Fibroblast of skin of right quadriceps (primary cell): ENCODE measurements at places on chromosomes 12 and 14.

DNA sequence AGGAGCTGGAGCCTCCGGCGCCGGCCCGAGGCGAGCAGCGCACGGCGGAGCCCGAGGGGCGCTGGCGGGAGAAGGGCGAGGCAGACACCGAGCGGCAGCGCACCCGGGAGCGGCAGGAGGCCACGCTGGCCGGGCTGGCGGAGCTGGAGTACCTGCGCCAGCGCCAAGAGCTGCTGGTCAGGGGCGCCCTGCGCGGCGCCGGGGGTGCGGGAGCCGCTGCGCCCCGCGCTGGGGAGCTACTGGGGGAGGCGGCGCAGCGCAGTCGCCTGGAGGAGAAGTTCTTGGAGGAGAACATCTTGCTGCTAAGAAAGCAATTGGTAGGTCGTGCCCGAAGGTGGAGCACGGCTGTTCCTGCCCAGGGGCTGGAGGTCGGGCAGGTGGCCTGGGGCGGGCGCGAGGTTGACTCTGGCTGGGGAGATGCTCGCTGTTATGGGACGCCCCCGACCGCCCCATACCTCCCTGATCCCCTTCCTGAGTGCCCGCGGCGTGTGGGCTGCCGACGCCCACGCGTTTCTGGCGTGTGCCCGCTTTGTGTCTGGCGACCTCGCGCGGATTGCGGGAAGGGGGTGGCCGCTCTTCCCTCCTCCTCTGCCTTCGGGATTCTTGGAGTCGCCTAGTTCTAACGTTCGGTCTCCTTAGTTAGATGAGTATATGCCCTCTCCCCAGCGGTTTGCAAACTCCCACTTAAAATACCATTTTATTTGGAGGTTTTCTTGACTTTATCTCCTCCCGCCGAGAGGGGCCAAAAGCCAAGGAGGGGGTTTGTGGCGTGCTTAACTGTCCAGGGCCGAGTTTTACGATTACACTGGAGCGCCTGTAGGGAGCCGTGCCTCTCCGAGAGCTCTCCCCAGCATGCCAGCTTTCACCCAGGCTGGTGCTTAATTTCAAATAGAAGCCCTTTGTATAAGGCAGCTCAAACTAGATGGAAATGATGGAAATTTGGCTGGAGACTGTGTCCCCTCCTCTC lies 752 bp downstream of the DACT1 start:
- DNase-seq = peak; percentile 39

GRCh38 chr12:132474237-132474741 lies 15.7 kb upstream of the FBRSL1 start:
- DNase-seq = no peak

DNA sequence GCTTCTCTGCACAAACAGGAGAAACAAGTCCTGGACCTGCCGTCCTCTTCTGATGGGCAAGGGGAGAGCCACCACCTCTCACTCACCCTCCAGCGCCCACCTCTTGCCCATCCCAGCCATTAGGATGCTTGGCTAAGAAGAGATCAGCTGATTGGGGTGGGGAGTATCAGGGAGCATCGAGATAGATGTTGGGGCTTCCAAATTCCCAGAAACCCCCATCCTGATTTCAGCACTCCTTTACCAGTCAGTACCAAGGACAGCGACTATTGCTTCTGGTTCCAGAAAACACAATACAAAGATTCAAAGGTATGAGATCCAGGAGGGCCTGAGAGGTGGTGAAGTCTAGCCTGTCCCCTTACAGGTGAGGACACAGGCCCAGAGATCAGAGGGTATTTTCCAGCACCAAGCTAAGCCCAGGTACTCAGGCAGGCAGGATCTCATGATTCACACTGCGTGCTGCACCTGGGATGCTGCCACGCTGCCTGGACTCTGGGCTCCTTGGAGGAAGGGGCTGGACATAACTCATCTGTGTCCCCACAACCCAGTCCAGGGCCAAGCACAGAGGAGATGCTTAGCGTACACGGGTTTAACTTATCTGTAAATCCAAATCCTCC lies 76.6 kb downstream of the TUNAR start:
- peak; percentile 3 for DNase-seq

GRCh38 chr12:180445-180844 lies 33.5 kb downstream of the SLC6A12 start:
- DNase-seq = no peak

- DNase-seq = no peak
These were observed 27.8 kb downstream of the MUCL1 start for GRCh38 chr12:54882079-54882478.

DNA sequence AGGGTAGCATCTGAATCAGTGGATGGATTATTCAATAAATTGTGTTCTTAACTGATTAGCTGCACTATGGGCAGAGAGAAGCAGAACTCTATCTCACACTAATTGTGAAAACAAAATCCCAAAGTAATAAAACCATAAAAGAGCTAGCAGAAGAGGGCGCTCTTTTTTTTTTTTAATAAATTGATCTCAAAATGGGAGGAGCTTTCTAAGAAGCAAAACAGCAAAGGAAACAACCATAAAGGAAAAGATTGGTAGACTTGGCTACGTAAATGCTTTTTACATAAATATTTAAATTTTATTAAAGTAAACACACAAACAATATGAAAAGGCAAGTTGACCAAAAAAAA lies 1.5 kb upstream of the TM7SF3 start:
- peak; percentile 30 for DNase-seq

DNA sequence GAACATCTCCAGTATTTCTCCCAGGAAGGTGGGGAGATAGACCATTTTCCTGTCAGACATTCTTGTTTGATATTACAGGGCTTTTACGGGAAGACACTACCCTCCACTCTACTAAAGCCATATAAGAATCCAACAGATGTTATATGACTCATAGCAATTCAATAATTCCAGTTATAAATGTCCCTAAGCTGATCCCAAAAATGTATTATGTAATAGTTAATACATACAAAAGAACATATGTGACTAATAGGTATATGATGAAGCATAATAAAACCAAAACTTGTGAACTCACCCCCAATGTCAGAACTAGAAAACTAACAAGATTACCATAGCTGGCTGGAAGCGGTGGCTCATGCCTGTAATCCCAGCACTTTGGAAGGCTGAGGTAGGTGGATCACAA lies 84.2 kb downstream of the EFCAB11 start:
- peak; percentile 80 for DNase-seq

DNA sequence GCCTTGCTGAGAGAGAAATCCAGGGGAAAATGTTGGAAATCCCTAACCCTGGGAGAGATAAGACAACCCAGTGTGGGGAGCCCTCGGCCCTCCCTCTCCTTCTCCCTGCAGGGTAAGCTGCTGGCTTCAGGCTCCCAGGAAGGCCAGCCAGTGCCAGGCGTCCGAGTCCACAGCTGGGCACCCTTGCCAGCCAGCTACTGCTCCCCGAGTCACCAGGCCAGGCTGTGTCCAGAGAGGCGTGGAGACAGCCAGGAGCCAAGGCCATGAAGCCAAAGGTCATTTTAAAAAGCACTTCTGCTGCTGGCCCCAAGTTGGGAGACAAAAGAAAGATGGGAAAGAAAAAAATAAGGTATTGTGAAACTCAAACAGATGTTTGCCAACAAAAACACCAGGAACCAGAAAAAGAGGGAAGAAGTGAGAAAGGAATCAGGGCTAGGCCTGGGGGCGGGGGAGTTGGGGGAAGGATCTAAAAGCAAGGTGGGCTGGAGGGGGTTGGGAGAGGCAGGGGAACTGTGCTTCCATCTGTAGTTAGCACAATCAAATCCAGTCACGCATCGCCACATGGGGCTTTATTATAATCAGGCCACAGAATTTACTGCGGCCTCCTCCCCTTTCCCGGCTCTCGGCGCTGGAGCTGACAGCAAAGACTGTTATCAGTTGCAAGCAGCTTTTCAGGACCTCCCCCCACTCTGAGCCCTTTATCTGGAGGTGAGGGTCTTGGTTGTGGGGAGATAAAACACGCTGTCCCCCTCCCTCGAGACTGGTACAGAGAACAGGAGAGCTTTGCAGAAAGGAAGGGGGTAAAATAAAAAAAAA lies 33.5 kb downstream of the RBM19 start:
- peak; percentile 17 for DNase-seq

- no peak for DNase-seq
These were observed 106.7 kb downstream of the KTN1 start for GRCh38 chr14:55686713-55687112.

DNA sequence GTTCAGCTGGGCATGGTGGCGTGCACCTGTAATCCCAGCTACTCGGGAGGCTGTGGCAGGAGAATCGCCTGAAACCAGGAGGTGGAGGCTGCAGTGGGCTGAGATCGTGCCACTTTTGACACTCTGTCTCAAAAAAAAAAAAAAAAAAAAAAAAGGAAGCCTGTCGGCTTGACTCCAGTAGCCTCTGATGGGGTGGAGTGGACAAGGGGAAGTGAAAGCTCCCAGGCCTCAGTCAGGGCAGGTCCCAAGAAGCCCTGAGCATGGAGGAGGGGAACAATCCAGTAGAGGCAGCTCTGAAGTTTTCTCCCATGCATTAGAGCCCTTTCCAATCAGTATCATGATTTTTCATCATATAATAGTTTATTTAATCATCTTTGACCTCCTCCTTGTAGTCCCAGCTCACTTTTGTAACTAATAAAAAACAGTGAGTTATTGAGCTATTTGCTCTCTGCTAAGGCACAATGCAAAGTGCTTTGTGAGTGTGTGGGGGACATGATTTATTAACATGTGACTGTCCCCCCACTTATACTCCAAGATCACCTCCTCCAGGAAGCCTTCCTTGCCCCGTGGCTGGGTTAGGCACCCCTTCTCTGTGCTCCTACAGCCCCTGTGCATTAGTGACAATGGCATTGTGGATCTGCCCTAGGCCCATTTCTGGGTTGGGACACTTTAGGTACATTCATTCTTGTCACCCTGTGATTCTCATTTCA lies 4.7 kb upstream of the SSH1 start:
- DNase-seq = no peak

DNA sequence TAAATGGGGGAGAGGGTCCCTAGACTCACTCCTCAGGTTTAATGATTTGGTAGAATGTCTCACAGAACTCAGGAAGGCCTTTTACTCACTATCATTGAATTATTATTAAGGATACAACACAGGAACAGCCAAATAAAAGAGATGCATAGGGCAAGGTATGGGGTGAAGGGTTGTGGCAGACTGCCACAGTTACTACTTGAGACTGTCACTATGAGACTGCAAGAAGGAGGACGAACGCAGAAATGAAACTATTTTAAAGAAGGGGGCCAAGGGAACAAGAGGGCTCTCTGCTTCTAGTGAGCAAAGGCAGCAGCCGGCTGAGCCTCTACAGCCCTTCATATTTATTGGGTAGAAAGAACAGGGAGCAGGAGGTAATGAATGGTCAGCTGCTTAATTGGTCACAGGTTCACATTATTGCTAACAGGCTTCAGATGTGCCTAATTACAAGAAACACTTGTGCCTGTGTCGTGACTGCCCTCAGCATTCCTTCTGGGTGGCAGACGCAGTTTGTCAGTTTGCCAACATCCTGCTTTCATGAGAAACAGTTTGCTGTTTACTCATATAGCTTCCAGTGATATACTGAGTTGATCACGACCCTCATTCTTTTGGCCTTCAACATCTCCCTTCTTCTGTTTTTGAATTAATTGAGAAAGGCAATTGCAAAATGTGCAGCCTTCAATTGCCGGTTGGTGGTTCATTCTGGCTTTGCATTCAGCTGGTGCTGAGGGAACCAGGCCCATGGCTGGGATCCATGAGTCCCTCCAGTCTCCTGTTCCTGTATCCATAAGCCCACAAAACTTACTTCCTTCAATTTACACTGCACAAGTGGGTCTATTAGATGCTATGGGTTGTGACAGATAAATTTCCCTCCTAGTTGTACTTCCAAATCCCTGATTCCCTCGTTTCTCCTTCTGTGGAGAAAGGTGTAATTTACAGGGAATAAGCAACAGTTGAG lies 82.8 kb upstream of the PLEKHG7 start:
- peak; percentile 67 for DNase-seq

DNA sequence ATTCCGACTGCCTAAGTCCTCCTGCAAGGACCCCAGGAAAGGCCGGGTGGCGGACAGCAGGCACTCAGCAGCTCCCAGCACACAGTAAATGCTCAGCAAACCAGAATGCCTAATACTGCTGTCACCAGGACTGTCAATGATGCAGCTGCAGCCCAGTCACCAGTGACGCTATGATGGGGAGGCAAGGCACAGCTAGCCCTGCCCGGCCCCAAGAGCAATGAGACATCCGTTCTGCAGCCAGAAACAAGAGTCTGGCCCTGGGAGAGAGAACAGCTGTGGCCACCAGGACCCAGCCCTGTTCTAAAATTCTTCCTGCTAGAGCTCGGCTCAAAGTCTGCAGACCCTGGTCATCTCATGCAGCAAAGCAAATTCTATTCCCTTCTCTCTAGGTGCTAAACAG lies 69.8 kb downstream of the NCOR2 start:
- peak; percentile 78 for DNase-seq

GRCh38 chr12:15225136-15225862 lies 4.1 kb upstream of the RERG start:
- no peak for DNase-seq

DNA sequence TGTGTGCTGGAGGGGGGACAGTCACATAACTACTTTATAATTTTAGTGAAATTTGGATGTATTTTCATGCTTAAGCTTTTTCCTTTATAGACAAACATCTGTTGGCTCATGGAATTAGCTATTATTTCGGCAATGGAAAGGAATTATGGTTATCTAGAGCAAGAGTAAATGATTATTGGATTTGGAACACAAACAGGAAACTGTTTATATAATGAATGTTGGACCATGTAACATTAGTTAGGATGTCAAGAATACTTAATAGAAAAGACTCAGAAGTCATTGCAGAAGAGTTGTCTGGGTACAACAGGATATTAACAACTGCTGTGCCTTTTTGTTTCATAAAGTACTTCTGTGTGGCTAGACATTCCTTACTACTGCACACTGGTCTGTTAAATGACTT lies 108.7 kb downstream of the OTOGL start:
- no peak for DNase-seq

GRCh38 chr14:61750708-61751474 lies 11.3 kb upstream of the SNAPC1 start:
- DNase-seq = peak; percentile 69

GRCh38 chr12:14395074-14395778 lies 29.7 kb downstream of the ATF7IP start:
- DNase-seq = no peak

- DNase-seq = no peak
These were observed 594.3 kb downstream of the LRFN5 start for GRCh38 chr14:42200957-42201356.
